ENCODE measurements at places on chromosomes 4 and X.

GRCh38 chrX:42538405-42538804 lies 239.6 kb downstream of the PPP1R2C start:
- no peak for DNase-seq

- no peak for DNase-seq
These were observed 16.1 kb downstream of the NSG1 start for GRCh38 chr4:4402966-4403365.

GRCh38 chr4:681736-682451 lies 7.1 kb downstream of the SLC49A3 start:
- no peak for DNase-seq

GRCh38 chrX:150199803-150200202 lies 163.3 kb upstream of the MAMLD1 start:
- no peak for DNase-seq

- DNase-seq: no peak
These were observed 49.2 kb downstream of the EVC start for GRCh38 chr4:5760246-5760645.

DNA sequence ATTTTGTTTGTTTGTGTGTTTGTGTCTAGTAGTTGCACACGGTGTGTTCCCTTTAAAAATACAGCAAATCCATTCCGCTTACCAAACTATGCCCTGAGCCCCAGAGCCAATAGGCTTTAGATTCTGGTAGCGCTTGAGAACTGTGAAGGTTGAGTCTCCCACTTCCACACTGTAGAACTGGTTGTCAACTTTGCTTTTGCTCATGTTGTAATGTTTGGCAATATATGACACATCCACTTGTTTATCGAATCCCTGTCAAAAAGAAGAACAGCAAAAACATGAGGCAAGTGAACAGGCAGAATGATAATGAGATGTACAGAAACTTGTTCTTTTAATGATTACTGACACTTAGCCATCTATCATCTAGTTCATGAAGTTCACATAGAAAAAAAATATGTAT lies 200.6 kb downstream of the MAPK10 start:
- no peak for DNase-seq

DNA sequence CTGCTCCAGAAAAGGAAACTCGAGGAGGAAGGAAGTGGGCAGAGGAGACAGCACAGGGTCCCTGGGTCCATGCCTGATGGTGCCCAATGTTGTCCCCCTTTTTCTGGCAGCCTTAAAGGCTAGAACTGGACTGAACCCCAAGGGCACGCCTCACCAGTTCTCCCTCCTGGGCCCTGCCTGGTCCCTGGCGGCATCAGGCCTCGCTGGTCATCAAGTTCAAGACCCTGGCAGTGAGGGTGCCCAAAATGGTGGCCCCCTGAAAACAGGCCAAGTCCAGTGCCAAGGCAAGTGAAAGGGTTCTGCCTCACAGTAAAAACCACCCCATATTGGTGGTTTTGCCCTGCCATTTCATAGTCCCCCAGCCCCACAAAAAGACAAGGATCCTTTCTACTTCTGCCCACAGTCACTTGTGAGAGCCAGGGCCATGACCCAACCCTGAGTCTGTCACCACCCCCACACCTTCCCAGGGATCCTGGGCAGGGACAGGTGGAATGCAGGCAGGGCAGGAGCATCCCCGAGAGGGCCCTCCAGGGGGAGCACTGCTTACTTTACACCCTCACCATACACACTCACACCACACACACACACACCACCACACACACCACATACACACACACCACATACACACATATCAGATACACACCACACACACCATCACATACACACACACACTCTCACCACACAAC lies 107.6 kb downstream of the DCTD start:
- no peak for DNase-seq

DNA sequence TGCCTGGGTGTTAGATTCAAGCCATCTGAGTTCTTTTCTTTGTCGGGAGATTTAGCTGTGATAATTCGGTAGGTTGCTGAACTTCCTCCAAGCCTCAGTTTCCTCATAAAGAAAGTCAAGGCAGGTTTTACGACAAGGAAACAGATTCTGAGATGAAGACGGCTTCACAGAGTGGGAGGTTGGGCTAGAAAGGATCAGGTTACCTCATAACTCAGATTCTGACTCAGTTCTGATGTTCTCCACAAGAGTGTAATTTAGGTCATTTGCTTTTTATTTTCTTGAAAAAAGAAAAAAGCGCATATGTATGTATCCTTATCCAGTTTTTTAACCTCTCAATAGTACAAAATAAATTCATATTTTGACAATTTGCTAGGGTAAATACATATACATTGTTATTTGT lies 47.2 kb upstream of the ELOVL6 start:
- DNase-seq: no peak

GRCh38 chr4:128737098-128737513 lies 72.4 kb upstream of the JADE1 start:
- DNase-seq: no peak

DNA sequence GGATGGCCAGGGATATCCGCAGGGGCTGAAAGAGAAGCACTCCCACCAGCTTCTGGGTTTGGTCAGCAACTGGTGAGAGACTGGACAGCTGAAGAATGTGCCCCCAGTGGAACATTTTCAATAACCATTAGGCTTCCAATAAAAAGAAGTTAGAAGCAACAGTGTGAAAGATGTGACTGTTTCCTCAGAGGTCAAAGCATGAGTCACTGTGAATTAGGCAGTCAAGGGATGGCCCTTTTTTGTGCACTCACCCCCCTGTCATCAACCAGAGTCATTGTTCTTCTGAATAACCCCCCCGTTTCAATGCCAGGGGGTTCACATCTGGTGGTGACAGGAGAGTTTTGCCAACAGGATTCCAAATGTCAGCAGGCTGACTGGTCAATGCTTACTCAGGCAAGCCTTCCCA lies 74.6 kb upstream of the SH3RF1 start:
- DNase-seq: no peak

- no peak for DNase-seq
These were observed 78.3 kb upstream of the RASGEF1B start for GRCh38 chr4:81549984-81550383.

Measured in activated effector memory CD4-positive, alpha-beta T cell treated with Interleukin-2 at 50 U/mL for 16 hours (primary cell).